NCI-H1436 treated with DMSO at 0.1 percent for 48 hours (cell line): ENCODE measurements at places on chromosomes 5 and 9.

DNA sequence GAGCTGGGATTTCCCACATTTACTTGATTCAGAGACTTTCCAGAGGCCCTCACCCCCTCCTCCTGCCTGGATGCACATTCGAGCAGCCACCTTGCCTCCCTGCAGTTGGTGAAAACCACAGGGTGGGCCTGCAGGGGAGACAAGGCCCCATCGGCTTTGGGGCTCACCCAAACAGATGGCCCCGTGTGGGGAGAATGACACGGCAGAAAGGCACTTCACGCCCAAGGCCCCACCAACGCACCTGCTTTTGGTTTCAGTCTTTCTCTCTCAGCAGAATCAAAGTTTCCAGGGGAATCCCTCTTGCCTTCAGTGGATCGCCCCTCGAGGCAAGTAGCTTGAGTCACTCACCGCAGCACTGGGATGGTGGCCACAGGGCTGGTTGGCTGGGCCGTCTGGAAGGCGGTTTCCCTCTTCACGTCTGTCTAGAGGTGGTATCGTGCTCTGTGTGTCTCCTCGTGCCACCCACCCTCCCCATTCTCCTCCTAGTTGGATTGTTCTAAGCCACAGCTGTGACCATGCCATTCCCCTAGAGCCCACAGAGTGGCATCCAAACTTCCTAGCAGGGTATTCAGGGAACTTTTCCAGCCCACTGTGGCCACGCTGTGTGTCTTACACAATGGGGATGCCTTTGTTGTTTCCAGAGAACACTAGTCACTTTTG, 31.8 kb downstream of the SEC61B start:
- no peak for DNase-seq

GRCh38 chr5:51047369-51047768, 335.9 kb upstream of the ISL1 start:
- no peak for DNase-seq

DNA sequence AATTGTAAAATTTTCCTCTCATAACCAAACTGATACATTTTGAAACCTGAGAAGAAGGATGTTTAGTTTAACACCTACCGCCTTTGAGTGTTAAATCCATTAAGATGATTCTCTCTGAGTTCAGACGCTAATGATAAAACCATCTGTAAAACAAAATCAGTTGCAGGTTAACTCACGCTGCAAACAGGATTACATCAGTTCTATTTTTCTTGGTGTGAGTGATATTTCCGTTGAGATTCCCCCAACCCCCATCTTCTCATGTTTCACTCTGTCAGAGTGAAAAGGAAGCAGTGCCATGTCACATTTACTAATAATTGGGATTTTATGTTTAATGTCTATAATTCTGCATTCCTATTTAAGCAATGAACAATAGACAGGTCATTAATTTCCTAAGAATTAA, 146.5 kb downstream of the FANCC start:
- no peak for DNase-seq

- DNase-seq = no peak
Measured at GRCh38 chr5:115892021-115892420, 50.3 kb downstream of the AP3S1 start.

GRCh38 chr9:129476821-129477611, 143.9 kb downstream of the C9orf50 start:
- no peak for DNase-seq

GRCh38 chr5:82352146-82352791, 74.1 kb upstream of the RPS23 start:
- no peak for DNase-seq

DNA sequence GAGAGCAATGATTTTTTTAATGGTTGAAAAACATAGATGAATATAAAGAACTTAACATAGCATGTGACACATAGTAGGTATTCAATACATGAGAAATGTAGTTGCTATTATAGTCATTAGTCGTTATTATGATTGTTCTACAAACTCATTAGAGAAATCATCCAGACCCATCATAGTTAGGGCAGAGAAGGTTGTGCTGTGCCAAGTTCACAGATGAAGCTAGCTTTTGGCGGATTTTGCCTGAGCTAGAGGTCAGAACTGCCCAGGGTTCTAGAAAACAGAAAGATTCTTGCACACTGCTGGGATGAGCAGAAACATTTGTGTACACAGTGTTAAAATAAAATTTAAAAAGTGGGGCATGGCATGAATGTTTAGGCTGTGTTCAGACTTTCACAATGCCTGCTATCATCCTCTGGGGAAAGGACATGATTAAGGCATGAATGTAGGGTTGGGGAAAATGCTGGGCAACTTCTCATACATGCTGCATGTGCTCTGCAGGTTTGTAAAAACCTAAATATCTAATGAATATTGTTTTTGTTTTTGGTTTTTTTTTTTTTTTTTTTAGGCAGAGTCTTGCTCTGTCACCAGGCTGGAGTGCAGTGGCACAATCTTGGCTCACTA, 33.3 kb upstream of the RAD23B start:
- no peak for DNase-seq

DNA sequence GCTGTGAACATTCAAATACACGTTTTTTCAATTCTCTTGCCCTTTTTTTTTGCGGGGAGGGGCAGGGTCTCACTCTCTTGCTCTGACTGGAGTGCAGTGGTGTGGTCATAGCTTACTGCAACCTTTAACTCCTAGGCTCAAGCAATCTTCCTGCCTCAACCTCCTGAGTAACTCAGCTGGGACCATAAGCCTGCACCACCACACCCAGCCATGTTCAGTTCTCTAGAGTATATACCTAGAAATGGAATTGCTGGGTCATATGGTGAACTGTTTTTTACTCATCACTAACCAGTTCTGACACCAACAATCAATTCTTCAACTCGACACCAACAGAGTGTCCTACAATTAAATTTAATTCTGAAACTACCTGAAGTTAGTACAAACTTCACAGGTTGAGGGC, 85.5 kb upstream of the ZNF169 start:
- no peak for DNase-seq

- DNase-seq = no peak
Measured at GRCh38 chr5:181167814-181168488, 20.6 kb downstream of the OR2V2 start.

DNA sequence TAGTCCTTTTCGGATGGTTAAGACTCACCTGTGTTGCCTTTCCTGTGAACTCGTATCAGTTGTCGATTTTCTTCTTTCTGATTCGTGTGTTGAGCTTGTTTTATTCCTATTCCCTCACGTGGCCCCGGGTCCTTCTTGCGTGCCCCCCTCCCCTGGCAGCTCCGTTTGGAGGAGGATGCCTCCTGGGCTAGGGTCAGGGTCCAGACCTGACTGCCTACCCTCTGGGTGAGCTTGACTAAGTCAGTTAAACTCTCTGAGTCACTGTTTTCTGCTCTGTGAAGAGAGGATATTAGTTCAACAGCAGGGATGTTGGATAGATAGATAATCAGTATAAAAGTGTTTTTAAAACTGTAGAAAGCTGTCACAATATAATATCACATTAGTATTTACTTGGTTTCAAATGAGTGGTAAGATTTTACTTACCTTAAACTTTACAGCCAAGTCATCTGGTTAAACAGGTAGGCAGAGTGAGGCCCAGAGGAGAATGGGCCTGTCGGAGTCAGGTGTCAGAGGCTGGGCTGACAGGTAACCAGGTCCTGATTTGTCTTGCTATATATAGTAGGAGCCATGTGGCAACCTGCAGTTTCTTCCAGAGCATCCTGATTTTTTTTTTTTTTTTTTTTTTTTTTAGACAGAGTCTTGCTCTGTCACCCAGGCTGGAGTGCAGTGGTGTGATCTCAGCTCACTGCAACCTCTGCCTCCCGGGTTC, 24.2 kb downstream of the PPARGC1B start:
- DNase-seq = no peak

GRCh38 chr9:135038331-135038730, 49.1 kb upstream of the OLFM1 start:
- no peak for DNase-seq
